ENCODE measurements at places on chromosomes 12 and 14. TPM values are rescaled to one million over a fixed set of nuclear protein-coding genes. Genes with fewer than 3 reads are reported as not detected.

The FGF23 gene
- not detected for total RNA-seq

The PPP1R13B gene
- 6.6 TPM for total RNA-seq

The OAS1 gene
- total RNA-seq, result 5.2 TPM

The HNF1A gene
- not detected for total RNA-seq

The ANO2 gene
- 1.4 TPM for total RNA-seq
